ENCODE measurements at places on chromosomes 4 and X. TPM values are rescaled to one million over a fixed set of nuclear protein-coding genes. Genes with fewer than 3 reads are reported as not detected.
A peak's percentile ranks its signal among the peaks of the same experiment; 100 is the strongest.

Gene MAGEC2
- not detected for total RNA-seq

Gene TSPAN7
- total RNA-seq, result 2.9 TPM

Gene IL15
- total RNA-seq, result 1.2 TPM

Gene MAGEA11
- not detected for total RNA-seq

Gene GJB1
- not detected for total RNA-seq

Gene GSX2
- total RNA-seq, result not detected

Gene SMIM10
- total RNA-seq, result not detected

Gene SULT1E1
- total RNA-seq, result not detected

- DNase-seq, result no peak
Measured at GRCh38 chrX:28135378-28136047, 154.3 kb upstream of the DCAF8L1 start.

- no peak overlapping the region for H3K4me3 ChIP-seq
- no peaks in the 10 kb centered on the region for H3K27me3 ChIP-seq
Measured at GRCh38 chr4:2102045-2102883, 43.1 kb downstream of the NAT8L start.

GRCh38 chrX:1011691-1012283, 200.7 kb downstream of the CRLF2 start:
- no peak overlapping the region for H3K27ac ChIP-seq
- no peak overlapping the region for H3K4me3 ChIP-seq
- H3K27me3 ChIP-seq, result no peaks in the 10 kb centered on the region
- H3K36me3 ChIP-seq, result no peaks in the 10 kb centered on the region

DNA sequence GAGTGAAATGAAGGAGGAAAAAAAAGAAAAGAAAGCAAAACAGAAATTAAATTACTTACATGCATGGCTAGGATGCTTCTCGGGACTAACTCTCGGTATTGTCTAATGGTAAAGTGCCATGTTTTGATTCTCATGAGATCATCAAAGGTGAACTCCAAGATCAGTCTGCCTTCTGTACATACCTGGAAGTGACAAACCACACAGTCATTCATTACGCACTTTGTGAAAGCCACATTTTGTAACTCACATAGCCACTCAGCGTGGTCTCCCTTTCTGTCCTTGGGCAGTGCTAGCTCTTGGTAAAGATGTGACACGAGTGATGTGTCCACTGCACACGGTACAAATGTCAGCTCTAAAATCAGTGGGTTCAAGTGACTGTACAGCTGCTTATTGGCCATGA, 309.8 kb downstream of the LDB2 start:
- no peak for DNase-seq
- 0 out of 2 replicates have a peak, but pooled peaks cover 3% of the 10 kb centered on the region for H3K27me3 ChIP-seq
- H3K27ac ChIP-seq, result no peak overlapping the region
- H3K36me3 ChIP-seq, result no peaks in the 10 kb centered on the region

DNA sequence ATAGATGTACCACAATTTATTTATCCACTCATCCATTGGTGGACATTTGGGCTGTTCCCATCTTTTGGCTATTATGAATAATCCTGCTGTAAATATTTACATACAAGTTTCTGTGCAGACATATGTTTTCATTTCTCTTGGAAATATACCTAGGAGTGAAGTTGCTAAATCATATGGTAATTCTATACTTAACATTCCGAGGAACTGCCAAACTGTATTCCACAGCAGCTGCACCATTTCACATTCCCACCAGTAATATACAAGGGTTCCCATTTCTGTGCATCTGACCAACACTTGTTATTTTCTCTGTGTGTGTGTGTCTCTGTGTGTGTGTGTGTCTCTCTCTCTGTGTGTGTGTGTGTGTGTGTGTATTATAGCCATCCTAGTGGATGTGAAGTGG, 15.4 kb upstream of the DOCK11 start:
- no peak overlapping the region for H3K4me3 ChIP-seq
- no peaks in the 10 kb centered on the region for H3K27me3 ChIP-seq
- H3K36me3 ChIP-seq, result no peaks in the 10 kb centered on the region

DNA sequence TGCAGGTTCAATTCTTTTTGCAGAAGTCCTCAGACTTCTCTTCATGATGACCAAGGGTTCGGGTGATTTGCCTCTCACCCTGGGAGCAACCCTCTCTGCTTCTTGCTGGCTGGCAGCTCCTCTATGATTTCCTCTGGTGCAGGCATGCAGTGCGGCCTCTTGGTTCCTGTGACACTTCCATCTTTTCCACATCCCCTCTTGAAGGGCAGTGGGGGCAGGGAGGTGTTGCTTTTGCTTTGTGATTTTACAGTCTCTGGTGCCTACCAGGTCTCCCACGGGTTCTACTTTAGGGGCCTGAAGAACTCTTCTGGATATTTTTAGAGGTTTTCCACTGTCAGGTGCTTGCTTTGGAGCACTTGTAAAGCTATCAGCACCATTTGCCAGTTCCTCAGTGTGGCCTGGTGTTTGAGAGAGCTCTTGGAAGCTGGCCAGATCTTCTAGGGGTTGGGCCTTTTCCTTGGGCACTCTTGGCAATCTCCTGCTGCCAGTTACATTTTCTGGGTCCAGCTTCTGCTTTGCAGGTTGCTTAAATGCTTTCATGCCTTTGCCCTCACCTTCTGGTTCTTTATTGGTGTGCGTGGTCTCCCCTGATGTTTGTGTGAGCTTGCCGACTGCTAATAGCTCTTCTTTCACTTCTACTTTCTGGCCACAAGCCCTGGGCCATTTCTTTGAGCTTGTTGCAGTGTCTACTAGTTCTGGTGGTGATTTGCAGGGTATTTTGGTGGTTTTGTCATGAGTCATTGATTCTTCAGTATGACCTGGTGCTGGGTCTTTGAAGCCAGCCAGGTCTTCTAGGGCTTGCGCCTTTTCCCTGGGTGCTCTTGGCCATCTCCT, 11.5 kb upstream of the CHST7 start:
- no peak overlapping the region for H3K4me3 ChIP-seq
- H3K4me1 ChIP-seq, result no peaks in the 10 kb centered on the region
- H3K36me3 ChIP-seq, result no peaks in the 10 kb centered on the region
- no peak for DNase-seq
- H3K27ac ChIP-seq, result no peak overlapping the region
- no peaks in the 10 kb centered on the region for H3K27me3 ChIP-seq

- DNase-seq, result no peak
- H3K27me3 ChIP-seq, result no peaks in the 10 kb centered on the region
- no peak overlapping the region for H3K27ac ChIP-seq
- H3K36me3 ChIP-seq, result no peaks in the 10 kb centered on the region
- no peak overlapping the region for H3K4me3 ChIP-seq
Measured at GRCh38 chr4:15982842-15983524, 20.0 kb upstream of the FGFBP2 start.

DNA sequence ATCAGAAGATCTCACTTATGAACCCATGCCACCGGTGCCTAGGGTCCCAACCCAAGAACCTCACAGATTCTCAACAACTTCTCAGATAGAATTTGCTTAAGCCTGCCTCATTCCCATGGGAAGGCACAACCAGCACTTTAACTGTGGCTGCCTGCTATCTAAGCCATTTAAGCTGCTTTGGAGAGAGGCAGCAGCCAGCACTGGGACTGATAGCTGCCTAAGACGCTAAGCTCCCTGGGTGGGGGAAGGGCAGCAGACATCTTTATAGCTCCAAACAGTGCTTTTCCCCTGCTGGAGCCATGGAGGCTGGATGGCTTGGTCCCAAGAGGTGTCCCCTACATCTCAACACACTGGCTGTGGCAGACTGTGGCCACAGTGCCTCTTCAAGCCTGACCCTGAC, 1268.6 kb downstream of the FAM133A start:
- H3K36me3 ChIP-seq, result no peaks in the 10 kb centered on the region
- H3K27ac ChIP-seq, result no peak overlapping the region
- DNase-seq, result no peak
- H3K27me3 ChIP-seq, result no peaks in the 10 kb centered on the region

DNA sequence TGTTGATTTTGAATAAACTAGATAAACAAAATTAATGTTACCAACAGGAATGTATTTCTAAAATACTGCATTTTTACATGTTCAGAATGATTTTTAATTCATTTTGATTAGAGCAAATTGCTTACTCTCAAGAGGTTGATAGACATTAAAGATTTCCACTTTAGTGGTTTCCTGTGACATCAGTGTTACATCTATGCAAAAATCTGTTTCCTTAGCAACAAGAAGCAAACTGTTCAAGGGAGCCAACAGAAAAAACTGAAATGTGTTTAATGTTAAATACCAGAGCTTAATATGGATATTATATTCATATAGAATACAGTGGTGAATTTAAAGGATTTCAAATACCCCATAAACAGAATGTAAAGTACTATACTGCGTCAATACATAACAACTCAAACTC, 277.8 kb downstream of the GABRG1 start:
- H3K36me3 ChIP-seq, result no peaks in the 10 kb centered on the region
- H3K4me1 ChIP-seq, result no peaks in the 10 kb centered on the region

- no peak overlapping the region for H3K27ac ChIP-seq
- DNase-seq, result no peak
- no peaks in the 10 kb centered on the region for H3K36me3 ChIP-seq
- H3K4me1 ChIP-seq, result no peaks in the 10 kb centered on the region
- no peaks in the 10 kb centered on the region for H3K27me3 ChIP-seq
- H3K4me3 ChIP-seq, result no peak overlapping the region
Measured at GRCh38 chr4:116668190-116668589, 417.2 kb downstream of the TRAM1L1 start.

DNA sequence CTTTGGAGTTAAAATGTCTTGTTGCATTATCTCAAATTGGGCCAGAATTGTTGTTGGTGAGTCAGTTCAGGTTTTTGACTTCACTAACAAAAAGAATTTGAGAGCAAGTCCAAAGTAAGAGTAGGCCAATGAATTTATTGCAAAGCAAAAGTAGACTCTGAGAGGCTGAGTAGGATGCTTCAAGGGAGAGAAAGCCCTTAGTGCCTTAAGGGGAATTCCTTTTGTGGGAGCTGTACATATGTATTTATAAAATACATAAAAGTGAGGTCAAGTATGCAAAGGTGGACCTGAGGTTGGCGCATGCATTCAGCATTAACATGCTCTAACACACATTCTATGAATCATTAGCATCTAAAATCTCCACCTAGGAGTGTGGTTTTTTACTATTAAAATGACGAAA, 565.4 kb downstream of the GRXCR1 start:
- H3K4me3 ChIP-seq, result no peak overlapping the region
- no peak for DNase-seq
- H3K36me3 ChIP-seq, result no peaks in the 10 kb centered on the region
- H3K27ac ChIP-seq, result no peak overlapping the region
- no peaks in the 10 kb centered on the region for H3K27me3 ChIP-seq

- peak; percentile 13 for DNase-seq
- no peak overlapping the region for H3K4me3 ChIP-seq
- no peaks in the 10 kb centered on the region for H3K27me3 ChIP-seq
- H3K27ac ChIP-seq, result no peak overlapping the region
- H3K36me3 ChIP-seq, result no peaks in the 10 kb centered on the region
Measured at GRCh38 chr4:138007572-138007971, 234.6 kb downstream of the SLC7A11 start.

DNA sequence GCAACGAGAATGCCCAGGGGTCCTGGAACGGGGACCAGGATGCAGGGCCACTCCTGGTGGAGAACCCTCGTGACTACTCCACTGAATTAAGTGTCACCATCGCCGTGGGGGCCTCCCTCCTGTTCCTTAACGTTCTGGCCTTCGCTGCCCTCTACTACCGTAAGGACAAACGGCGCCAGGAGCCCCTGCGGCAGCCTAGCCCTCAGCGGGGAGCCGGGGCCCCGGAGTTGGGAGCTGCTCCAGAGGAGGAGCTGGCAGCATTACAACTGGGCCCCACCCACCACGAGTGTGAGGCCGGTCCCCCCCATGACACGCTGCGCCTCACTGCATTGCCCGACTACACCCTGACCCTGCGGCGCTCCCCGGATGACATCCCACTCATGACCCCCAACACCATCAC, 24.9 kb downstream of the NLGN3 start:
- H3K27me3 ChIP-seq, result no peaks in the 10 kb centered on the region
- no peaks in the 10 kb centered on the region for H3K4me1 ChIP-seq
- no peak overlapping the region for H3K4me3 ChIP-seq
- H3K27ac ChIP-seq, result no peak overlapping the region

DNA sequence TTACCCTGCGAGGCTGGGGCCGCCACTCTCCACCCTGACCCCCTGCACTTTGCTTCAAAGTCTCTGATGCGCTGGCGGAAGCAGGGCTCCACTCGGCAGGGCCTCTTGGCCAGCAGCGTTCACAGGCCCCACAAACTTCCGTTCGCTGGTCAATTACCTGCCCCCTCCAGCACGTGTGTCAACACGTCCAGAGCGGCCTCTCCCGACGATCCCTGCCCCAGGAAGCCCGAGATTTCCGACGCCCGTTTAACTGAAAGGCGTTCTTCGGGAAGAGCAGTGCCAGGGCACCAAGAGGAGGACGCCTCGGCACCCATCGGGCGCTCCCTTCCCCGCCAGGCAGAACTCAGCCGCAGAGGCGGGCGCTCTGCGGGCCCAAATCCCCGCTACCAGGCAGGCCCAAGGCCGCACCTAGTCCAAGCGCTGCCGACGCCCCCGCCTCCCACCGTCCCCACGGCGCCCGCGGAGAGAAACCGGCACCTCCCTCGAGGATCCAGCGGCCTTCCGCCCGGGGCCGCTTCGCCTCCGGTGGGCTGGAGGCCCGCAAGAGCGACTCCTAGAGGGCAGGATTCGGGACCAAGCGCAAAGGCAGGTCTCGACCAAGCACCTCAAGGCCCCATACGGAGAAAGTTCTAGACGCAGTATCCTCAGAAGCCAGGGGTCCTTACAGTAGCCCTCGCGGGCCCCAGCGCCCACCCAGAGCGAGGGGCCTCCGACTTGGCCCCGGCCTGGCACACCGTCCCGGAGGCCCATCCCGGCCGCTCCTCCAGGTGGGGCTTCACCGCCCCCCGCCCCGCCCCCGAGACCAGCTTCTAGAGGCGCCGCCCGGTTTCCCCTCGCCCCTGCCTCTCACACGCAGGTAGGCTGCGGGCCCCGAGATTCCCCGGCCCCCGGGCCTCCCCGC, 586 bp downstream of the BCAP31 start:
- peaks cover 39% of the 10 kb centered on the region for H3K4me1 ChIP-seq
- H3K27ac ChIP-seq, result peak overlapping the region; percentile 70
- H3K36me3 ChIP-seq, result peaks cover 17% of the 10 kb centered on the region
- H3K27me3 ChIP-seq, result no peaks in the 10 kb centered on the region
- no peak for DNase-seq

GRCh38 chr4:14528918-14529317, 473.4 kb upstream of the CPEB2 start:
- H3K27ac ChIP-seq, result no peak overlapping the region
- H3K4me1 ChIP-seq, result no peaks in the 10 kb centered on the region
- H3K4me3 ChIP-seq, result no peak overlapping the region
- H3K27me3 ChIP-seq, result no peaks in the 10 kb centered on the region

DNA sequence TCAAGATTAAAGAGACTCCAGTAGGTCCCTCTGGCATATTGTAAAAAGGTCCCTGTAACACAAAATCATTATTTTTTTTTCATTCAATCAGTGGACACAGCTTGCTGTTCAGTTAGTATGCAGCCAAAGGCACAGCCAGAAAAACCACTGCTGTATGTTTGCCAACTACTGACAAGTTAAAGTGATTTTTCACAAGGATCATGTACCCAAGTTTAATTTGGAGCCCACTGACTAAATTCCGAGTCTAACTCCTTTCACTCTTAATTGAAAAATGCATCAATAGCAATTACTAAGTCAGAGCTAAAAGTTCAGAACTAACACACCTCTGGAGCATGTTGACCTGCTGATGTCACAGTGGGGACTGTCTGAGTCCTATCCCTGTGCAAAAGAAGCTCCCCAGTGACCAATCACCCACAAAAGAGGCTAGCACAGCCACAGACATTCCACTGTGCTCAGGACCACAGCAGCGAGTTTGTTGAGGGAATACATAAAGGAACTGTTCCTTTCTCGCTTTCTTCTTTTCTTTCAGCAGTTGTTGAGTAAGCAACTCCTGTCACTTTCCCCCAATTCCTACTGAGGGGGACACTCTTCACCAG, 60.4 kb downstream of the STX18 start:
- H3K4me3 ChIP-seq, result no peak overlapping the region
- H3K4me1 ChIP-seq, result no peaks in the 10 kb centered on the region
- no peak overlapping the region for H3K27ac ChIP-seq
- no peak for DNase-seq
- no peaks in the 10 kb centered on the region for H3K36me3 ChIP-seq
- H3K27me3 ChIP-seq, result no peaks in the 10 kb centered on the region
